ENCODE measurements at places on chromosomes 12 and 14.

- peak; percentile 20 for DNase-seq
These were observed 1.6 kb upstream of the PRPH start for GRCh38 chr12:49293056-49293956.

GRCh38 chr12:57276935-57277563 lies 26.1 kb upstream of the STAC3 start:
- no peak for DNase-seq

DNA sequence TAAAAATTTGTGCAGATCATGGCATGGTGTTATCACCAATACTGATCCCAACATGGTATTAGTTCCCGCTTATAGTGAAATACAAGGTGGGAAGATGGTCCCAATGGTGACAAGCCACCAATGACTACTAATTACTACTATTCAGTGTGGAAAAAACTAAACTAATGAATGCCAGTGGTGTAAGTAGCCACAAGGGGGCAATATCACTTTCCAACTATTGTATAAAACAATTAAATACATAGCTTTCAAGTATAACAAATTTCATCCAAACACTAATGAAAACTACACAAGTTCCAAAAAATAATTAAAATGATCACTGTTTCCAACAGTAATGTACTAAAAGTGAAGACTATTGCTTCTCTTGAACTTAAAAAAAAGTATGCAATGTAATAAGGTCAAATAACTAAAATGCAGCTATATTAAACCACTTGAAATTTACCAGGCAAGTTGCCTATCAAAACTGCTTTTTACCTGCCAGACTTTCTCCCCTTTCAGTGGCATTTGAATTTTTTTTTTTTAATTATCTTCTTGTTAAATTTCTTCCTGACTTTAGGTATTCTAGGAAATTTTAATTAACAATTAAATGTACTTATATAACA lies 58.0 kb downstream of the PAPLN start:
- peak; percentile 36 for DNase-seq

GRCh38 chr12:68190301-68190700 lies 30.8 kb upstream of the IFNG start:
- DNase-seq = no peak

GRCh38 chr12:12511021-12511783 lies 51.5 kb downstream of the DUSP16 start:
- no peak for DNase-seq

DNA sequence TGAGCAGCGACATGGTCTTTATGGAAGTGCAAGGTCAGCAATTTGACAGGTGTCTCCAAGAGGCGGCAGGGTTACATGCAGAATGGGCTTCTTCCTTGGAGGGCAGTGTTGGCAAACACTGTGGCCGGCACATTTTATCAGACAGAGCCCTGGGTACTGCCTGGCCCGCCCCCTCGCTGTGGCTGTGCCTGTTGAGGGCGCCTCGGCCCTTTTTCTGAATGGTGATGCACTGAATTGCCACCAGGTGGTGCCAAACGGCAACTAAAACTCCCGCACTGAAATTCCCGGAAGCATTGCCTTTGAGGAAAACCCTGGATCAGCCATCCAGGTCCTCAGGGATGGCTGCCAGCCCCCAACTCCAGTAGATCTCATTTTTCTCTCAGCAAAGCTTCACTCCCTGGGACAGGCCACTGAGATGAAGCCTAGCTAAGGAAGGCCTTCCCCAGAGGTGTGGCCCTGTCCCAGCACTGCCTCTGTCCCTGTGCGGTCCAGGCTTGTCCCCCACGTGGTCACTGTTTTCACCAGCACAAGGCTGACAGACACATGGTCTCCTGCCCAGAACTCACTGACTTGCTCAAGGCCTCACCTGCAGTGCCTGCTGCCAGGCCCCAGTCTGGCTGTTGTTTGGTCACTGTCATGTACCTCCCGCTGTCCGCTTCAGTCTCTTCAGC lies 73.6 kb downstream of the TESC start:
- peak; percentile 60 for DNase-seq

- no peak for DNase-seq
These were observed 11.6 kb upstream of the SCN8A start for GRCh38 chr12:51579321-51579850.

- DNase-seq = no peak
These were observed 427.6 kb downstream of the ZFP36L1 start for GRCh38 chr14:68365228-68365627.

DNA sequence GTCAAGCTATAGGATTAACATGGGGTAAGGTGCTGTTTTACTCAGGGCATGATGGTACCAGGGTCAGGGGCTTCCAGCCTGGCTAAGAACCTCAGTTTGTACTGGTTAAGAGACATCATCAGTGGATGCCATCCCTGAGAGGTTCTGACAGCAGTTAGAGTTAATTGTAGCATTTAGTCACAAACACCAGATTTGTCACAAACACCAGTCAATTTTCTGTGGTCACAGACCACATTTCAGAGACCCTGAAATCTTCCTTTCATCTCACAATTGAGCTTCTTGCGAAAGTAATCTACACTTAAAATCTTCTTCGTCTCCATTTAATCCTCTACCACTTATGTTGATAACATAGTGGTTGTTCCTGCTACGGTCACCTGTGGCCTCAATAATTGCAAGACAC lies 143.0 kb upstream of the EGLN3 start:
- no peak for DNase-seq

DNA sequence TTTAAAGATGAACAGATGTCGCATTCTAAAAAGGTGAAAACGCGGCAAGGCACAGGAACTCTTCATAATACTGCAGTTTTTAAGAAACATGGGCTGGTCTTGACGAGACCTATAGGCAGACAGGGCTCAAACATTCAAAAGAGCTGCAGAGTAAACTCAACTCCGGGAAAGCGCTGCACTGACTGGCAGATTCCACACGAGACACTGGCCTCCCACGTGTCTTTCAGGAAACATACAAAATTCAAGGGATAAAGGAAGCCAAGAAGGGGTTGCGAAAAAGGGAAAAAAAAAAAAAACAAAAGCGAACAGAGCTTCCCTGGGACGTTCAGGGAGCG lies 614 bp upstream of the ARF6 start:
- peak; percentile 91 for DNase-seq

- DNase-seq = no peak
These were observed 17.3 kb upstream of the KRT86 start for GRCh38 chr12:52257074-52257551.

- no peak for DNase-seq
These were observed 152.5 kb downstream of the PTPRO start for GRCh38 chr12:15474766-15475165.

- DNase-seq = no peak
These were observed 45.1 kb upstream of the CPM start for GRCh38 chr12:68977909-68978610.

DNA sequence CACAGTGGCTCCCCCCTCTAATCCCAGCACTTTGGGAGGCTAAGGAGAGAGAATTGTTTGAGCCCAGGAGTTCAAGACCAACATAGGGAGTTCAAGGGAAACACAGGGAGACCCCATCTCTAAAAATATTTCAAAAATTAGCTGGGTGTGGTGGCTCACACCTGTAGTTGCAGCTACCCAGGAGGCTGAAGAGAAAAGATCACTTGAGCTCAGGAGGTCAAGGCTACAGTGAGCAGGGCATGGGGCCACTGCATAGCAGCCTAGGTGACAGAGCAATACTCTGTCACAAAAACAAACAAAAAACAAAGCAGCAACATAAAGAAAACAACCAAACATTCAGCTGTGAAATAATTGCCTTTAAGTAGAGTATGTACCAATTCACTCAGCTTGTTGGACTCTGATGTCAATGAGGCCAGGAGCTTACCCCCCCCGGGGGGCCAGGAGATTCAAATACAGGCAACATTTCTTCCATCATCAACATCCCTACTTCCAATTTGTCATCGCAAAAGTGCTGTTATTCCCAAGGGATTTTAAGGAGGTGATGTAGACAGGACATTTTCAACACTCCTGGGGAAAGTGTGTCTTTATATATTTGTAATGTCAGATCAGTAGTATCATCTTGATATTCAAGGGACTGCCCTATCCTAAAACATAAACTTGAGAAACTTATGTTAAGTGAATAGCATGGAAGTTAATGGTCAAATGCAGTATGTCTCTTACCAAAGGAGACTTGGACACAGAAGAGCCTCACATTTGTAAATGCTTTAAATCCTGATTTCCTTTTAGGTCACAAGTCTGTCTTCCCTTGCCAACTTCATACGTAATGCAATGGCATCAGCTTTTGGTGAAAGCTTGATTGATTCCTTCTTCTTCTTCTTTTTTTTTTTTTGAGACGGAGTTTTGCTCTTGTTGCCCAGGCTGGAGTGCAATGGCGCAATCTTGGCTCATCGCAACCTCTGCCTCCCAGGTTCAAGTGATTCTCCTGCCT lies 40.6 kb upstream of the AEBP2 start:
- DNase-seq = no peak

DNA sequence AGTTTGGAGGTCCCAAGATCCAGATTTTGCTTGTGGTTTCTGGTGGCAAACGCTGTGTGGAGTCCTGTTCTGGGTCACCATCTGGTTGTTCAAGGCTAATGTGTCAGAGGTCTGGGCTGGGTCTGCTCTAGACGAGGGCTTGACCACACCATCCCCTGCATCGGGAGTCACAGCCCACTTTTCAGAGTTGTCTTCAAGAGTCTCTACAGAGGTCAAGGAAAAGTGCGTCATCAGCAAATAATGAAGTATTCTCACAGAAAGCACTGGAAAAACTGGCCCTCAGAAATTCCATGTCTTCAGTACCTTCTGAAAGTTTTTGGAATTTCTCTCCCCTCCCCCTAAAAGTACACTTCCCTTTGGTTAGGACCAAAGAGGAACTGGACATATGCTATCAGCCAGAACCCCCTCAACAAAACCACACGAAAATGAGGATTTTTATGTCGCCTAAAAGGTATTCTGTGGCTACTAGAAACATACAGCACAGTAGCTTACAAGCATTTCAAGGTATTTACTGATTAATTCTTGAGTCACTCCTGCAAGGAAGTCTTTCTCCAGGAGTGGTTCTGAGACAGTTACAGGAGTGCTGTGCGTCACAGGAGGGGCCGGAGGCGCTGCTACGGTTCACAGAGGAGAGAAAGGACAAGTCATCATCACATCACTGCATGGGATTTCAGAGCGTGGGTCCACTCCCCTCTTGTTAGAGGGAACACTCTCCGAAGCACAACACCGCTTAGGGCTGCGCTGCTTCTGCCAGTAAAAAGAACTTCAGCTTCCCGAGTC lies 35.4 kb downstream of the RAD52 start:
- no peak for DNase-seq

- DNase-seq = no peak
These were observed 26.4 kb upstream of the STAB2 start for GRCh38 chr12:103560604-103561101.

- no peak for DNase-seq
These were observed 220.4 kb upstream of the GARIN6 start for GRCh38 chr12:99427104-99427503.

- DNase-seq = no peak
These were observed 8.0 kb upstream of the ANKRD9 start for GRCh38 chr14:102517392-102518062.

DNA sequence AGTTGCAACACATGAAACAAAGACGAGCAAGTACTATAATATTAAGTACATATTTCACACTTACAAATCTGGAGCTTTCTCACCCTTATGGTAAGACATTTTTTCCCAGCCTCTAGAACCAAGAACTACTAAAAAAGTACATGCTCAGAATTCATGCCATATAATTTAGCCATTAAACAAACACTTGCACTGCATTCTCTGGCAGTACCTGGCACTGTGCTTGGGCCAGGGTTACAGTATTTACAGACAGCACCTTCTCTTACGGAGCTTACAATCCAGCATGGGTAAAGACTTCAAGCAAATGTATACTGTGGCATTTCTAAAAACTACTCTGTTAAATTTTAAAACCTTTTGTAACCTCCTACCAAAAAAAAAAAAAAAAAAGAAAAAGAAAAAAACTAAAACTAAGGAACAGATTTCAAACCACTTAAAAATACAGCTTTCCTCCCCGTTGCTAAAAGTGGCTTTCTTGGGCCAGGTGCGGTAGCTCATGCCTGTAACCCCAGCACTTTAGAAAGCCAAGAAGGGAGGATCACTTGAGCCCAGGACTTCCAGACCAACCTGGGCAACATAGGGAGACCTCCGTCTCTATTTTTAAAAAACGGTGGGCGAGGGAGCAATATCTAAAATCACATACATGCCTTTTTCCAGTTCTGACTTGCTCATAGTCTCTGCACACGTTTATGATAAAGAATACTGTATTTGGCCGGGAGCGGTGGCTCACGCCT lies 956 bp downstream of the GNPTAB start:
- DNase-seq = peak; percentile 35

GRCh38 chr14:104582005-104582404 lies 2.4 kb downstream of the C14orf180 start:
- DNase-seq = no peak

DNA sequence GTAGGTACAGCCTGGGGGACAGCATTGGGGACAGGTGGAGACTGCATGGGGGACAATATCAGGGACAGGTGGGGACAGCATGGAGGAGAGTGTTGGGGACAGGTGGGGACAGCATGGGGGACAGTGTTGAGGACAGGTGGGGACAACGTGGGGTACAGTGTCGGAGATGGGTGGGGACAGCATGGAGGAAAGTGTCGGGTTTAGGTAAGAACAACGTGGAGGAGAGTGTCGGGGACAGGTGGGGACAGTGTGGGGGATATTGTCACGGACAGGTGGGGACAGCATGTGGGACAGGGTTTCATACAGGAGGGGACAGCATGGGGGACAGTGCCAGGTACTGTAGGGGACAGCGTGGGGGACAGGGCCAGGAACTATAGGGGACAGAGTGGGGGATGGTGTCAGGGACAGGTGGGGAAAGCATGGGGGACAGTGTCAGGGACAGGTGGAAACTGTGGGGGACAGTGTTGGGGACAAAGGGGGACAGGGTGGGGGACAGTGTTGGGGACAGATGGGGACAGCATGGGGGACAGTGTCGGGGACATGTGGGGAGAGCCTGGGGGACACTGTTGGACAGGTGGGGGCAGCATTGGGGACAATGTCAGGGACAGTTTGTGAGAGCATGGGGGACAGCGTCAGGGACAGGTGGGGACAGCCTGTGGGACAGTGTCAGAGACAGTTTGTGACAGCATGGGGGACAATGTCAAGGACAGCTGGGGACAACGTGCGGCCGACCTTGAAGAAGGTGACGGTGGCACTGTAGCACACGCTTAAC lies 213.1 kb downstream of the TMEM121 start:
- no peak for DNase-seq

DNA sequence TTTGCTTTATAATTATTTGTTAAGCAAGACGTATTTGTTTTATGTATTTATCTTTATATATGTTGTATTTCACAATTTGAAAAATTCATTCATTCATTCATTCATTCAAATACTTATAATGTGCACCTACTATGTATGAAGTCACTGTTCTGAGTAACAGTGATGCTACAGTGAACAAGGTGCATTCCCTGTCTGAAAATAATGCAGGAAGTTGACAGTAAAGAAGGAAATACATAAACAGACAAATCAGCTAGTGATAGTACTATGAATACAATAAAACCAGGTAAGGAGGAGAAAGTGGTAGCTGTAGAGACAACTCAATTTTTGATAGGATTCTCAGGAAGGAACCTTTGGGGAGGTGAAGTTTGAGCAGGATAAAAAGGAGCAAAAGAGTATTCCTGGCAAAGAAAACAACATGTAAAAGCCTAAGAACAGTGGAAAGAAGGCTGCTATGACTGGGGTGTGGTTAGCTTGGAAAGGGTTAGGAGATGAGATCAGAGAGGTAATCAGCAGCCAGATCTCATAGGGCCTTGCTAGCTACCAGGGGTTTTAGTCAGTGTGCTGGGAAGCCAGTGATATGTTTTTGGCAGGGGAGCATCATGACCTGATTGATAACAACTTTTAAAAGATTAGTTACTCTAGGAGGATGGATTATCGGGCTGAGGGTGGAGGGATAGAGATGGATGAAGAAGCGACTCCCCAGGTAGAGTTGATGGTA lies 17.4 kb downstream of the BICDL1 start:
- no peak for DNase-seq
